Tibial artery (tissue), 4 donors: ENCODE measurements at places on chromosomes 11 and 22.

- no peak for DNase-seq
- no peaks in the 10 kb centered on the region for H3K36me3 ChIP-seq
- no peak overlapping the region for H3K4me3 ChIP-seq
- no peak overlapping the region for H3K27ac ChIP-seq
- H3K27me3 ChIP-seq: no peaks in the 10 kb centered on the region
Observed at GRCh38 chr11:34316347-34317035, 41.3 kb downstream of the ABTB2 start.

DNA sequence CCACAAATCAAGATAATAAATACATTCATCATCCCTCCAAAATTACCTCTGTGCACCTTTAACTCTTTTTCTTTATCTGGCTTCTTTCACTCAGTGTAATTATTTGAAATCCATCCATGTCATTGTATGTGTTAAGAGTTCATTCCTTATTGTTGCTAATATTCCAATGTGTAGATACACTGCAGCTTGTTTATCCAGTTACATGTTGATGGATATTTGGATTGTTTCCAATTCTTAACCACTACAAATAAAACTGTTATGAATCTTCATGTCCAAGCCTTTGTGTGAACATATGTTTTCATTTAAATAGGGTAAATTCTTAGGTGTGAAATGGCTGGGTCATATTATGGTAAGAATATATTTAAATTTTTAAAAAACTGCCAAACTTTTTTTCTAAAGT is 323.3 kb upstream of the NCAM1 start:
- H3K36me3 ChIP-seq: no peaks in the 10 kb centered on the region
- no peak overlapping the region for H3K27ac ChIP-seq
- no peak for DNase-seq
- no peak overlapping the region for H3K4me3 ChIP-seq
- no peaks in the 10 kb centered on the region for H3K4me1 ChIP-seq

DNA sequence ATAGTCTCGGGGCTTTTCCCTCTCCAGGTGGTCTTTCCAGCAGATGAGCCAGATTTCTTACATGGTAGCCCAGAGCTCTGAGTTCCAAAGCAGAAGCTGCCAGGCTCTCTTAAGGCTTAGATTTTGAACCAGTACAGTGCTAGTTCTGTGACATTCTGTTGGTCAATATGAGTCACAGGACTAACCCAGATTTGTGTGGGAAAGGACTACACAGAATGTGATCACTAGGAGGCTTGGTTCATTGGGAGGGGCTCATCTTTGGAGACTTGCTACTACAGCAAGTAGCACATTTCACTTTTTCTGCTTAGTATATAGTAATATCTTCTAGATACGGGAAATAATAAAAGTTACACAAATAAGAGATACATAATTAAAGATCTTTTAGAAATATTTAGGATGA is 24.1 kb downstream of the RNF214 start:
- H3K27ac ChIP-seq: no peak overlapping the region
- peaks cover 55% of the 10 kb centered on the region for H3K36me3 ChIP-seq
- no peaks in the 10 kb centered on the region for H3K27me3 ChIP-seq
- no peak for DNase-seq

GRCh38 chr11:57873196-57873911 is 111.8 kb downstream of the CTNND1 start:
- H3K27ac ChIP-seq: no peak overlapping the region
- H3K4me3 ChIP-seq: no peak overlapping the region
- no peaks in the 10 kb centered on the region for H3K27me3 ChIP-seq
- H3K4me1 ChIP-seq: no peaks in the 10 kb centered on the region
- no peaks in the 10 kb centered on the region for H3K36me3 ChIP-seq

DNA sequence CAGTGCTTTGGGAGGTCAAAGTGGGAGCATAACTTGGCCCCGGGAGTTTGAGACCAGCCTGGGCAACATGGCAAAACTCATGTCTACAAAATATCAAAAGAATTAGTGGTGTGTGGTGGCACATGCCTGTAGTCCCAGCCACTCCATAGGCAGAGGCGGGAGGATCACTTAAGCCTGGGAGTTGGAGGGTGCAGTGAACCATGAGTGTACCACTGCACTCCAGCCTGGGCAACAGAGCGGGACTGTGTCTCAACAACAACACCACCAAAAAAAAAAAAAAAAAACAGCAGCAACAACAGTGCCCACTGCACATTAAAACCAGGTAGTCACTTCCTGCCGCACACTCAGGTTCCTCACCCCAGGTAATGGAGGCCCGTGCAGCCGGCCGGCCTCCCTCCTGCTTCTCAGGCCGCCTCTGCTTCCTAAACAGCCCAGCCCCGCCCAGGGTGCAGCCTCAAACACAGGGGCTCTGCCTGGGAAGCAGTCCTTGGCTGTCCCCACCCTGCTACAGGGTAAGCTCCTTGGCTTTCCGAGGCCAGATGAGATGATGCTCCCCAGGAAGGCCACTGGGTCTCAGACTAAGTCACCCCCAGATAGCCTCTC is 318.3 kb downstream of the SHANK2 start:
- no peaks in the 10 kb centered on the region for H3K36me3 ChIP-seq
- H3K27me3 ChIP-seq: no peaks in the 10 kb centered on the region
- H3K27ac ChIP-seq: no peak overlapping the region
- no peak for DNase-seq
- no peak overlapping the region for H3K4me3 ChIP-seq

- H3K27me3 ChIP-seq: peaks cover 3% of the 10 kb centered on the region
- no peak overlapping the region for H3K4me3 ChIP-seq
- no peaks in the 10 kb centered on the region for H3K4me1 ChIP-seq
- no peak for DNase-seq
- H3K36me3 ChIP-seq: no peaks in the 10 kb centered on the region
- no peak overlapping the region for H3K27ac ChIP-seq
Observed at GRCh38 chr11:115100706-115101105, 403.5 kb downstream of the CADM1 start.

- H3K27me3 ChIP-seq: no peaks in the 10 kb centered on the region
- no peak overlapping the region for H3K4me3 ChIP-seq
- no peak overlapping the region for H3K27ac ChIP-seq
- H3K36me3 ChIP-seq: no peaks in the 10 kb centered on the region
- DNase-seq: no peak
Observed at GRCh38 chr22:37999640-38000272, 15.4 kb upstream of the SOX10 start.

DNA sequence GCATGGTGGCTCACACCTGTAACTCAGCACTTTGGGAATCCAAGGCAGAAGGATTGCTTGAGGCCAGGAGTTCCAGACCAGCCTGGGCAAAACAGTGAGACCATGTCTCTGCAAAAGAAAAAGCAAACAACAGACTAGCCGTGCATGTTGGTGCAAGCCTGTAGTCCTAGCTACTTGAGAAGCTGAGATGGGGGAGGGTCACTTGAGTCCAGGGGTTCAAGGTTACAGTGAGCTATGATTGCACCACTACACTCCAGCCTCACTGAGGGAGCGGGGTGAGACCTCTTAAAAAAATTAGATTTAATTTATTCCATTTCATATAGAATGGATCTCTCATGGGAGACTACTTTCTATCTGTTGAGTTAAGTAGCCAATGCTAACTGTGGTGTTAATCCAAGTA is 50.4 kb downstream of the DDX10 start:
- H3K27ac ChIP-seq: no peak overlapping the region
- no peaks in the 10 kb centered on the region for H3K4me1 ChIP-seq
- no peaks in the 10 kb centered on the region for H3K27me3 ChIP-seq
- H3K36me3 ChIP-seq: peaks cover 21% of the 10 kb centered on the region

DNA sequence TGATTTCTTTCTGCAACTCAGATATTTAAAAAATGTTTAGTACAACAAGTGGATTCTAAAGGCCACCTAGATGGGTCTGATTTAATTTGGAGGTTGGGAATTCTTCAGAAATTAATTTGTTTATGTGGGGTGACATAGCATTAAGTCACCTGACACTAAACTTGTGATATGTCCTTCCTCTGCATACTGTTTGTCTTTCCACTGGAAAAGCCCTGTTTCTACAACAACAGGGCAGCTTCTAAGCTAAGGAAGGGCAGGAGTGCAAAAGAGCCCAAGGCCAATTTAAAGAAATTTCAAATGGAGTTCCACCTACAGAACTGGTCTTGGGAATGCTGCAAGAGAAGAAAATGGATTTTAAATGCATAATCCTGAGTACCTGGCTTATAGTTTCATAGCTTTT is 319.2 kb downstream of the SOX6 start:
- no peaks in the 10 kb centered on the region for H3K36me3 ChIP-seq
- H3K27me3 ChIP-seq: no peaks in the 10 kb centered on the region
